ENCODE measurements at places on chromosomes 7 and 10. TPM values are rescaled to one million over a fixed set of nuclear protein-coding genes. Genes with fewer than 3 reads are reported as not detected.

DNA sequence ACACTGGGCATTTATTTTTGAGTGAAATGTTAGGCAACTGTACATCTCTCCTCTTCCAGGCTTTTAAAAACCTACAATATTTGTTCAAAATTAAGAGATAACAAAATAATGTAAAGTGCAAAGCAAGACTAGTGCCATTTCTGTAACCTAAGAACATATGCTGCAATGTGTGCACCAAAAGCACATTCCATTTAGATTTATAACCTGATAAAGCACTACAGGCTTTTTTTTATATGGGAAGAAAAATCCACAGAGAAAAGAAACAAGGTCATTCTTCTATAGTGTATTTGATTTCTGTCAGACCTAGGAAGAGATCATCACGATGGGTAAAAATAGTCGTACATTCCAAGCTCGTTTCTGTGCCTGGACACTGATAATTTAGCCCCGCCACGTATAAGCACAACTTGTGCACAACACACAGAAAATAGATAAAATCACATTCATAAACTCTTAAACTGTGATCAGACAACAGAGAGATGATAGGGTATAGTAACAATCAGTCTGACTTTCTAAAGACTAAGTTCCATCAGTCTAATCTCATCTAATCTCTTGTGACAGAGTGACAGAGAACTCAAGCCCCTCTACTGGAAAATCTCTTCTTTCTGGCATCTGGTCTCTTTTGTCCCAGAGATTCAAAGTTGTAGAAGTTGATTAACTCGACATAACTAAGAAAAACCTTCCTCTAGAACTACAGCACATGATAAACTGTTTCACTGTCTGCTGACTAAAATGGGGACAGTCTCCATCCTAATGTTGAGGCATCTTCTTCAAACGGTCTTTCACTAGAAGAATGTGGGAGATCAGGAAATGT, 6.7 kb downstream of the LAMB1 start:
- peak; percentile 25 for DNase-seq

Gene C10orf53
- polyA plus RNA-seq = not detected

Gene COL1A2
- 11.4 TPM for polyA plus RNA-seq

- DNase-seq = no peak
Observed at GRCh38 chr7:142654398-142654797, 94.9 kb upstream of the PRSS1 start.

- no peak for DNase-seq
Observed at GRCh38 chr7:131021460-131021859, 287.5 kb upstream of the KLF14 start.

DNA sequence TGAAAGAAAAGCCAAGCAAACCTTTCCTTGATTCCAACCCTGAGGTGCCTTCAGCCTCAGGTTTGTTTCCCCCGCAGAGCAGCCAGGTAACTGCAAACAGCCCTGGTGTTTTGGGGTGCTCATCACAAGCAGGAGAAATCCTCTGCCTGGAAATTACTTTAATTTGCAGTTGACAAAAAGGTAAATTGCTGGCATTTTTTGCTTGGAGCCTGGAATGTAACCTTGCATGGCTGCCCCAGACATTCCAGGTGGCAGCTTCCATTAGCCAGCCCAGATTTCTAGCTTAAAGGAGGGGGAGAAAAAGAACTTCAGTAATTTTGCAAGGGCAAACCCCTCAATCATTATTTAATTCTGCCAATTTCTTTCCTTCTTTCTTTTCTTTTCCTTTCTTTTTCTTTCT, 194.4 kb downstream of the MYOF start:
- no peak for DNase-seq

DNA sequence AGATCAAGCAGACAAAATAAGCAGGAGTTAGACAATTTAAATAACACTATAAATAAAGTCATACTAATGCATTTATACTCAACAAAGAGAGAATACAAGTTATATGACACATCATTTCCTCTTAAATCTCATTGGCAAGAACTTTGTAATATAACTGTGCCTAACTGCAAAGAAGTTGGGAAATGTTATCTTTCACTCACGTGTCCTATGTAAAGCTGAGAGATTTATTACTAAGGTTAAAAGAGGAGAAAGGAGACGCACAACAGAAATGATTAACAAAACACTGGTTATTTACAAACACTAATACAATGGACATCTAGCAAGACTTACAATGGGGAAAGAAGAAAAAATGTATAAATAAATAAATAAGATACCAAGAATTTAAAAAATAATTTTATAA, 12.7 kb upstream of the TMEM273 start:
- DNase-seq = no peak

Gene LDB1
- 85.9 TPM for polyA plus RNA-seq

Gene CFAP43
- 0.35 TPM for polyA plus RNA-seq

Gene GIMAP4
- polyA plus RNA-seq = not detected

GRCh38 chr10:70479165-70479581, 606 bp downstream of the PALD1 start:
- DNase-seq = no peak

- no peak for DNase-seq
Observed at GRCh38 chr10:44322137-44322536, 62.8 kb downstream of the CXCL12 start.

GRCh38 chr7:70680743-70681468, 451.0 kb upstream of the GALNT17 start:
- no peak for DNase-seq
